ENCODE measurements at places on chromosomes 5 and 9.

- no peak for DNase-seq
These were observed 190.0 kb downstream of the OLFM1 start for GRCh38 chr9:135277219-135278201.

DNA sequence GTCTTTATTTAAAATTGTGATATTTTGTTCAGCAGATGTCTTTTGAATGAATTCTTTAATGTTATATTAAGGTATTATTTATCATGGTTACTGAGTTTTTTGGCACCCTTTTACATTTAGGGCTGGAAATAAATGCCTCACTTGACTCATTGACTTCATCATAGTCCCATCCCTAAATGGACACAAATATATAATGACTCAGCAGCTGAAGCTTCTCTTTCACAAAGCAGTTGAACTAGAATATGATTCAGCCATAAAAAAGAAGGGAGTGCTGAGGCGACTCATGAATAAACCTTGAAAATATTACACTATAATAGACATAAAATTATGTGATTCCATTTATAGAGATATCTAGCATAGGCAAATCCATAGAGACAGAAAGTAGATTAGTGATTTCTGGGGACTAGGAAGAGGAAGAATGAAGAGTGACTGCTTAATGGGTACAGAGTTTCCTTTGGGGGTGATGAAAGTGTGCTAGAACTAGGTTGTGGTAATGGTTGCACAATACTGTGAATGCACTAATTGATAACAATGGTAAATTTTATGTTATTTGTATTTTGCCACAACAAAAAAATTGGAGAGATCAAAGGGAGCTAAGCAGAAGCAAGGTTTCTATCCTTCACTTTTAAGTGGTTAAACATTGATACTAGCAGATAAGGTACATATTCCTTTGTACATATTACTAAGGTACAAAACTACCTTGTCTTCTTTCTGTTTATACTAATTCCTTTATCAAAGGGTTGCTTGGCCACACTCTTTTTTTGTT is 449.6 kb downstream of the NTRK2 start:
- DNase-seq: no peak

- no peak for DNase-seq
These were observed 18.1 kb upstream of the MTX3 start for GRCh38 chr5:80008995-80009765.

DNA sequence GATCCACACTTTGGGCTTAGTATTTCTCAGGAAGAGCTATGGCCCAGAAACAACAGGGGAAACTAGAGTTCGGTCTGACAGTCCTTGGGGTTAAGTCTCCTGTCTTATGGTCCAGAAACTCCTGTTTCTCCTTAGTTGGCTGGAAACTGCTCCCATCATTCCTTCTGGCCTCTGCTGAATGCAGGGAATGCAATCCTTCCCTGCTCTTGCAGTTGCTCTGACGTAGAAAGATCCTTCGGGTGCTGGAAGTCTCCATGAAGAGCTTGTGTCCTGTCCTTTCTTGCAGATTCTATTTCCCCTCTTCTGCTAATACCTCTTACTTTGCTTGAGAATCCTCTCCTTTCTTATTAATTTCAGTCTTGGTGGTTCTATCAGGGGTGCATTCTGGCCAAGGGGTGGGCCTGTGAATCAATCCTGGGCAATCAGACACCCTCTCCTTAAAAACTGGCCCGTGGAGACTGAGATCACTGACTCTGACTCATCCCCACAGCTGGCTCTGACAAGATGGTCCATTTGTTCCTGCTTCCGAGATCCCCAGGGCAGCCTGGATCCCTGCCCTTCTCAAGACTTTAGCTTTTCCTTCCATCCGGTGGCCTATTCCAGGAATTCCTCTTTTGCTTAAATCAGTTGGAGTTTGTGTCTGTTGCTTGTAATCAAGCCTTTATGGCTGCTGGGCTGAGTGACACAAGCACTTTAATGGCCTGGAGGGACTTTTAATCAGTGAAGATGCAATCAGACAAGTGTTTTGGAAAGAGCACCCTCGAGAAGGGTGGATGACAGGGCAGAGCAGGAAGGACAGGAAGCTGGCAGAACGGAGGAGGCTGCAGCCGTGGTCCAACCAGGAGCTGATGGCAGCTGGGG is 23.7 kb downstream of the PTGS1 start:
- no peak for DNase-seq

- no peak for DNase-seq
These were observed 42.5 kb downstream of the CYSTM1 start for GRCh38 chr5:140217299-140218026.

- DNase-seq: no peak
These were observed 38.4 kb downstream of the RASGRF2 start for GRCh38 chr5:80998590-80998979.

DNA sequence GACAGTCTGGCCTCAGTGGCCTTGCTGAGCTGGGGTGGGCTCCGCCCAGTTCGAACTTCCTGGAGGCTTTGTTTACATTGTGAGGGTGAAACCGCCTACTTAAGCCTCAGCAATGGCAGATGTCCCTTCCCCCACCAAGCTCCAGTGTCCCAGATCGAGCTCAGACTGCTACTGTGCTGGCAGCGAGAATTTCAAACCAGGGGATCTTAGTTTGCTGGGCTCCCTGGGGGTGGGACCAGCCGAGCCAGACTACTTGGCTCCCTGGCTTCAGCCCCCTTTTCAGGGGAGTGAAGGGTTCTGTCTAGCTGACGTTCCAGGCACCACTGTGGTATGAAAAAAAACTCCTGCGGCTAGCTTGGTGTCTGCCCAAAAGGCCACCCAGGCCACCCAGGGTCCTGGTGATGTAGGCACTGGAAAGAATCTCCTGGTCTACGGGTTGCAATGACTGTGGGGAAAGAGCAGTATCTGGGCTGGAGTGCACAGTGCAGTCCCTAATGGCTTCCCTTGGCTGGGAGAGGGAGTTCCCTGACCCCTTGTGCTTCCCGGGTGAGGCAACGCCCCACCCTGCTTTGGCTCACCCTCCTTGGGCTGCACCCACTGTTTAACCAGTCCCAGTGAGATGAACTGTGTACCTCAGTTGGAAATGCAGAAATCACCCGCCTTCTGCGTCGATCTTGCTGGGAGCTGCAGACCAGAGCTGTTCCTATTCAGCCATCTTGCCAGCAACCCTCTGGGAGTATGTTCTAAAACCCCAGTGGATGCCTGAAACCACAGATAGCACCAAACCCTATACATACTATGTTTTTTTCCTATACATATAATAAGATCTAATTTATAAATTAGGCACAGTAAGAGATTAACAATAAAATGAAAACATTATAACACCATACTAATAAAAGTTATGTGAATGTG is 95.5 kb downstream of the TMEM161B start:
- DNase-seq: no peak

DNA sequence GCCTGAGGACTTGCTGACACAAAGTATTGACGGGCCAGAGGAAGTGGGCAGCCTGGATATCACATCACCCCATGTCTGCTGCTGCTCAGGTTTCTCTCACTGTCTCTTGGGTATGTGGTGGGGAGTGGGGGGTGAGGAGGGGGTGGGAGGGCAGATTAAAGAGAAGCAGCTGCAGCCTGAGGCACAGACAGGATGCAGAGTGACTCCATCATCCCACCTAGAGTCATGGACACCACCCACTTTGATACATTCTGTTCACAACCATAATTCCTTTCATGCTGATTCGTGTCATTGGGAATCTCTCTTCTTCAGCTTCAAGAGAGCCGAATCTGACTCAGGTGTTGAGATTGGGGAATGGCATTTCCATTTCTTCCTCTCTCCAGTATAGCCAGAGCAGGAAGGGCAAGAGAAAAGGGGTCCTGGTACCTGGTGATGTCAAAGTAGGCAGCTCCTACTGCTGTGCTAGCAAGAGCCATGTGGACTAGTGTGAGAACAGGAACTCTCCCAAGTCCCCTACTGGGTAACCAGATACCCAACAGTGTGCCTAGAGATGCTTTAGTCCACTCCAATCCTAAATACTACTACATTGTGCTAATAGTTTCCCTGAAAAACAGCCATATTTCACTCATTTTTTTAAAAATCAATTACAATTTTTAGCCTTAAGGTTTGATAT is 22.4 kb downstream of the GRAMD2B start:
- no peak for DNase-seq

DNA sequence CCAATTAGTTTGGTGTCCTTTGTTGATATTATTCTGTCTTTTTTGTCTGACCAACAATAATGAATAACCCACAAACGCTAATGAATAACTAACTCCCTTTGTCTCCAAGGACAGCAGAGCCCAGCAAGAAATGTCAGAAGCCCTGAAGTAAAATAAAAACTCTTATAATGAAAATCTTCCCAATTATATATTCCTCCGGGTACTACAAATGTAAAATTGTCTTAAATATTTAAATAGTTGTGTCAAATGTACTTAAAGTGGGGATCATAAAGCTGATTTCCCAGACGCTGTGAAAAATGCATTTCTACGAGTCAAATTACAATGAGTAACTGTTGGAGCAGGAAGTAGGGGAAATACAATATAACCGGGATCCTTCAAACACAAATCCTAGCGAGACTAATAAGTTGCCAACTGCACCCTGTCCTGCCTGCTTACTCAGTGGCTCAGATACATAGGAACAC is 22.3 kb downstream of the GLIS3 start:
- no peak for DNase-seq

DNA sequence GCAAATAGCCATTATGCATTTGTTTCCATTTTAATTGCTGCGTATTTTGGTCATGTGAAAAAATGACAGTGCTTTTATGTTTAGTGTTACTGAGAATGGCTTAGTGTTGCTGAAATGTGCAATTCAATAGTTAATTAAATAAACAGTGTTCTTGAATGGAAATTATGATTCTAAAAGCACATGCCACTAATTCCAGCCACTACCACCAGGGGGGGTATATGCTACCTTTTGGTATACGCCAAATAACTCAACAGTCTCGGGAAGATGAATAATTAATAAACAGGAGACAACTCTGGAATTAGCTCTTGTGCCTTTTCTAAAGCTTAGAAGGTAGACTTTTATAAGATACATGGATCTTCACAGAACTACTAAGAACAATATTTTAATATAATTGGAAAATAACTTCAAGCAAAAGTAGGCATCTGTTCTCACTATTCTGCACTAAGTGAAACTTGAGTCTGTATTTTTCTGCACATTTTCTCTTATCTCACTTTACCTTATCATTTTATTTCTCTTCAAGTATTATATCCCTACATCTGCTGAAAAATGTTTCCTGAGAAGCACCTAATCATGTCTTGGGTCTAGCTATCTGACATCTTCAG is 83.5 kb upstream of the MINAR2 start:
- DNase-seq: no peak

- no peak for DNase-seq
These were observed 5.3 kb downstream of the MACROH2A1 start for GRCh38 chr5:135393691-135394090.

- DNase-seq: no peak
These were observed 131.7 kb upstream of the CLINT1 start for GRCh38 chr5:157990583-157991181.

- DNase-seq: no peak
These were observed 207.1 kb downstream of the DCP2 start for GRCh38 chr5:113183694-113184093.

DNA sequence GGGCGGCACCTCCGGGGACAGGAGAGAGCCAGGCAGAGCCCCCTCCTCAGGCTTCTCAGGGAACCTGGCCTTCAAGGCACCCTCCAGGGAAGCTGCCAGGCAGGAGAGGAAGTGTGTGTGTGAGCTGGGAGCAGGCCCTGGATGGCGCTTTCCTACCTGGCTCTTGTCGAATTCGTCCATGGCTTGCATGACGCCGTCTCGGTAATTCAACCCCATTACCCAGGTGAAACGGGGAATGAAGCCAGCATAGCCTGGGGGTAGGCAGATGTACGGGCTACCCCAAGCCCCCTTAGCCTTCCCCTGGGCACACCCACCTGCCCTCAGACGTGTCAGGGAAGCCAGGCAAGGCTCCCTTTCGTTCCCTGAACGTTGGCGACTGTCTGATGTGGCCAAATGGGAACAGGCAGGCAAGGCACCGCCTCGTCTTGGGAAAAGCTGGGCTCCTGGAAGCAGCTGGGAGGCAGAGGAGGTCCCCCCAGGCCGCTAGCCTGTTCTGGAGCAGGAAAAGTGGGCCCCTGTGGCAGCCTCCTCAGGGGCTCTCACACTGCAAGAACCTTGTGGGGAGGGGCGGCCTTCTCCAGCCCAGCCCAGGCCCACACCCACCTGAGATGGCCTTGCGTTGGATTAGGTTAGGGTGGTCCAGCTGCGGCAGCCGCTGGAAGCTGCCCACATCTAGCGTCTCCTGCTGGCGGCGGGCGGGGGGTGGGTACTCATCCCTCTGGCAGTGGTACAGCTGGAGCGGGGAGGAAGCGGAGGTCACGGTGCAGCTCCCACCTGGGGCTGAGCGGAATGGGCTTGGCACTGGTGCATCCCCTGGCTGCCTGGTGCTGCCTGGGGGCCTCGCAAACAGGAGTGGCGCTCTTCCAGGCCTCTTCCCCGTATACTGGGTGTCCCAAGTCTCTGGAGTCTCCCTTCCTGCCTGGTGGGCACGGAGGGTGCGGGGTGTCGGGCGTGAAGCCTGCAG is 3.7 kb downstream of the TUBB4B start:
- DNase-seq: no peak

DNA sequence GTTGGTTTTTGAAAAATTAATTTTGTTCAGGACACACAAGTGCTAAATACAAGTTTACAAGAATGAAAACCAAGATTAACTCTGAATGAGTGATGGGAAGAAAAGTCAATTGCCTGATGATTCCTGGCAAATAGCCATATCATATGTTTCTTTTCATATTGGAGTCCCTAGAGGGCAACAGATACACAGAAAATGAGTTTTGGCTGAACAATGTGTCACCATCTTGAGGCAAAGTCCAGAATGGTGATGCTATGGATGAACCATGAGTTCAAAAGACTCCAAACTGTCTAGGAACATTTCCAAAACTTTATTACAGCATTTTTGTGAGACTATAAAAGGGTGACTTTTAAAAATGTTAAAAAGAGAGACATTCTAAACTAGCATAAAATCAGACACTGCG is 382.9 kb downstream of the TMEM161B start:
- DNase-seq: no peak

GRCh38 chr9:90946982-90947381 is 145.4 kb downstream of the SYK start:
- DNase-seq: no peak

- no peak for DNase-seq
These were observed 388.9 kb upstream of the TRPC7 start for GRCh38 chr5:136754216-136754615.

GRCh38 chr5:166399781-166400180 is 1891.7 kb upstream of the WWC1 start:
- DNase-seq: no peak

GRCh38 chr5:107917983-107918382 is 247.2 kb upstream of the EFNA5 start:
- DNase-seq: no peak

Measured in left hindlimb (tissue), 1 donor.